Activated CD4-positive, alpha-beta T cell treated with anti-CD3 and anti-CD28 coated beads, Interleukin-2, amount 10 ng/mL, durations not matched to agents 24 days and 14 days (primary cell): ENCODE measurements at places on chromosomes 3 and 15. TPM values are rescaled to one million over a fixed set of nuclear protein-coding genes. Genes with fewer than 3 reads are reported as not detected.

SOX2 gene
- total RNA-seq, result not detected in 2 replicates

SUSD5 gene
- total RNA-seq, result not detected in 2 replicates

PCOLCE2 gene
- 0.28 and 0.33 TPM in 2 replicates for total RNA-seq

PPP1R14D gene
- not detected in 2 replicates for total RNA-seq

ZIC1 gene
- total RNA-seq, result not detected in 2 replicates

RARRES1 gene
- total RNA-seq, result not detected in 2 replicates

TRIM69 gene
- total RNA-seq, result 38.6 and 42.7 TPM in 2 replicates

MNS1 gene
- 0.45 and 0.86 TPM in 2 replicates for total RNA-seq

CIB2 gene
- total RNA-seq, result 1.2 and 1.5 TPM in 2 replicates

GALNT15 gene
- total RNA-seq, result not detected in 2 replicates

SCAANT1 gene
- total RNA-seq, result not detected in 2 replicates

TTC21A gene
- total RNA-seq, result 0.54 and 0.89 TPM in 2 replicates

PLSCR2 gene
- not detected in 2 replicates for total RNA-seq

KY gene
- not detected in 2 replicates for total RNA-seq

GP9 gene
- total RNA-seq, result not detected in 2 replicates

SLC24A5 gene
- not detected in 2 replicates for total RNA-seq

ADGRG7 gene
- not detected in 2 replicates for total RNA-seq

LRRIQ4 gene
- 0.09 and 0.21 TPM in 2 replicates for total RNA-seq

SCN5A gene
- total RNA-seq, result not detected in 2 replicates

SEMA3G gene
- 0.05 and 0.21 TPM in 2 replicates for total RNA-seq

COL8A1 gene
- total RNA-seq, result 0.09 TPM in 1 of 2 replicates, not detected in the other

CPN2 gene
- total RNA-seq, result not detected in 2 replicates

RBPMS2 gene
- total RNA-seq, result 0.12 TPM in 1 of 2 replicates, not detected in the other

SLC7A14 gene
- total RNA-seq, result not detected in 2 replicates

TMEM207 gene
- not detected in 2 replicates for total RNA-seq

GABRA5 gene
- not detected in 2 replicates for total RNA-seq

DAZL gene
- 0.07 and 0.19 TPM in 2 replicates for total RNA-seq

CNTN6 gene
- not detected in 2 replicates for total RNA-seq

SLC28A1 gene
- total RNA-seq, result not detected in 2 replicates

THRB gene
- total RNA-seq, result not detected in 2 replicates

GNAT1 gene
- not detected in 2 replicates for total RNA-seq

C3orf18 gene
- total RNA-seq, result 32.6 and 35.4 TPM in 2 replicates

TM4SF18 gene
- not detected in 2 replicates for total RNA-seq

ALCAM gene
- 26.3 and 26.5 TPM in 2 replicates for total RNA-seq

RTP4 gene
- 3.0 and 3.4 TPM in 2 replicates for total RNA-seq

ZNF385D gene
- not detected in 2 replicates for total RNA-seq

DISP2 gene
- total RNA-seq, result 0.02 and 0.05 TPM in 2 replicates

ALPK3 gene
- 0.09 and 0.21 TPM in 2 replicates for total RNA-seq

AHSG gene
- total RNA-seq, result not detected in 2 replicates

C3orf49 gene
- not detected in 2 replicates for total RNA-seq

LIPC gene
- total RNA-seq, result 0.80 and 0.93 TPM in 2 replicates

BCL2A1 gene
- total RNA-seq, result 110 and 111 TPM in 2 replicates

DLL4 gene
- 0.33 TPM in 1 of 2 replicates, not detected in the other for total RNA-seq

FMN1 gene
- 0.02 TPM in 1 of 2 replicates, not detected in the other for total RNA-seq

TNFSF10 gene
- 71.5 and 77.5 TPM in 2 replicates for total RNA-seq
